ENCODE measurements at places on chromosomes 5 and 9. TPM values are rescaled to one million over a fixed set of nuclear protein-coding genes. Genes with fewer than 3 reads are reported as not detected.

DNA sequence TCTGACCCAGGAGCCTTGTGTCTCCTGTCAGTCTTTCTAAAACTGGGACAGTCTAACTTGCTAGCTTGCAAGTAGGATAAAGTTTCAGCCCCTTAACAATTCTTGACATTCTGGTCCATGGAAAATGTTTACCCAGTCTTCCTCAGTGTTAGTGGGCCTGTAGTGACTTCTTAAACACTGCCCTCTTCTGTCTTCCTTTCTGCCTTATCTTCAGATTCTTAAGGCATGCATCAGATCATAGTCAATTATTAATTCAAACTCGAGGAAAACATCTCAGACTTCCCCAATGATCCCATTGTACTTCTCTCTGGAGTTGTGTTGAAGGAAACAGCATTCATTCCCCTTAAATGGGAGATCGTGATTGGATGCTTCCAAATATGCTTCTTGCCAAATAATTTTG lies 1199.8 kb downstream of the DTWD2 start:
- no peak for DNase-seq

Gene GADD45G
- total RNA-seq: 11.2 TPM

GRCh38 chr9:134655101-134655500 lies 13.5 kb downstream of the COL5A1 start:
- DNase-seq: no peak

- DNase-seq: no peak
Observed at GRCh38 chr9:135163023-135163780, 75.7 kb downstream of the OLFM1 start.

DNA sequence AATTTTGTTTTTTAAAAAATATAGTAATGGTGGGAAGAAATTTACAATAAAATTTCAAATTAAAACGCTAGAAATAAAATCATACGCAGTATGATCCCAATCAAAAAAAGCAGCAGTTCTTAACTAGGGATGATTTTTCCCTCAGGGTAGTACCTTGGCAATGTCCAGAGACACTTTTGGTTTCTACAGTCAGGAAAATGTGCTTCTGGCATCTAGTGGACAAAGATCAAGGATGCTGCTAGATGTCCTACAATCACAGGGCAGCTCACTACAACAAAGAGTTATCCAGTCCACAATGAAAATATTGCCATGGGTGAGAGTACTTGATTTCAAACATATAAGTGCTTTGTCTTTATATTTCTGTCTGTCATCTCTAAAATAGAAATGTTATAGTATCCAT lies 400.2 kb upstream of the SGCD start:
- no peak for DNase-seq

Gene ZDHHC11B
- total RNA-seq: 5.1 TPM

Gene SH3PXD2B
- total RNA-seq: 0.03 TPM

DNA sequence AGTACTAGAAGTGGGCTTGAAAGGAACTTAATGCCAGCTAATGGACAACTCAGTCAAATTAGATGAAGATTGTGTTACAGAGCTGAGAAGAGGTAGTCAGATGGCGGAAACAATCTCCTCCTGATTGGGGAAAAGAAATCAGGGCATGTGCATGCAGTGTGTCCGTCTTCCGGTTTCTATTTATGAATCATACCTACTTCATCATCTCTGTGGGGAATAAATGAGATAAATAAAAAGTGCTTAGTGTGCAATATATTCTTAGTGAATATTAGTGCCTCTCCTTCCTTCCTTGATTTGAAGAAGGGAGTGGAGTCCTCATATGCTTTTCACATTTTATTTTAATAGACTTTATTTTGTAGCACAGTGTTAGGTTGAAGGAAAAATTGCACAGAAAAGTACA lies 108.7 kb upstream of the NFIL3 start:
- no peak for DNase-seq

Gene GRIA1
- total RNA-seq: not detected

GRCh38 chr5:33743099-33743498 lies 148.7 kb downstream of the ADAMTS12 start:
- no peak for DNase-seq

Measured in CD8-positive, alpha-beta T cell (primary cell).